ENCODE measurements at places on chromosomes 3 and 15.

- no peak for DNase-seq
These were observed 353.8 kb downstream of the NAALADL2 start for GRCh38 chr3:175212896-175213295.

GRCh38 chr15:32218666-32219065, 184.4 kb downstream of the GOLGA8K start:
- no peak for DNase-seq

GRCh38 chr3:43526956-43527355, 94.9 kb downstream of the ANO10 start:
- DNase-seq: no peak

DNA sequence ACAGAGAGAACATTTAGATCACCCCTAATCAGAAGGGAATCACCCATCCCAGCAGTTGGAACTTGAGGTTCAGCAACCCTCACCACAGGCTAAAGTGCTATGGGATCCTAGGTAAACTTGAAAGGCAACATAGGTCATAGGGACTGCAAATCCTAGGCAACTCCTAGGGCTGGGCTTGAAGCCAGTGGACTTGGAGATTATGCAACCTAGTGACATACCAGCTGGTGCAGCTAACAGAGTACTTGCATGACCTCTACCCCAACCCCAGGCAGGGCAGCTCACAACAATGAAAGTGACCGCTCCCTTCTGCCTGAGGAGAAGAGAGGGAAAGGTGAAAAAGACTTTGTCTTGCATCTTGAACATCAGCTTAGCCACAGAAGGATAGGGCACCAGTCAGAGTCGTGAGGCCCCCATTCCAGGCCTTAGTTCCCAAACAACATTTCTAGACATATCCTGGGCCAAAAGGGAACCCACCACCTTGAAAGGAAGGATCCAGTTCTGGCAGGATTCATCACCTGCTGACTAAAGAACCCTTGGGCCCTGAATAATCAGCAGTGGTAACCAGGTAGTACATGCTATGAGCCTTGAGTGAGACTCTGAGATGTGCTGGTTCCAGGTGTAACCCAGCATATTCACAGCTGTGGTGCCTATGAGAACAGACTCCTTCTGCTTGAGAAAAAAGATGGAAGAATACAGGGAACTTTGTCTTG, 37.6 kb upstream of the FBN1 start:
- no peak for DNase-seq

DNA sequence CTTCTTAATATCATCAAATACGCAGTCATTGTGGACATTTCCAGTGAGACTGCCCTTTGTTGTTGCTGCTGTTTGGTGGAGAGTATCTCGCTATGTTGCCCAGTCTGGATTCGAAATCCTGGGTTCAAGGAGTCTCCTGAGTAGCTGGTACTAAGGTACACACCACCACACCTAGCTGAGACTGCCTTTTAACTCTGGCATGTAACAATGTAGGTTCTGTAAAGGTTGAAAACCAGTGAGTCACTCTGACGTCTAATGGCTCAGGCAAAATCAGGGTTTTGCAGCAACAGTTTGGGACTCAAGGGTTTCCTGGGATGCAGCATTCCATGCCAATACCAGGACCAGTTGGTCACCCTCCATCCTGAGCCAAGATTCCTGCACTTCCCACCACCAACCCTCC, 52.2 kb downstream of the AQP9 start:
- no peak for DNase-seq

DNA sequence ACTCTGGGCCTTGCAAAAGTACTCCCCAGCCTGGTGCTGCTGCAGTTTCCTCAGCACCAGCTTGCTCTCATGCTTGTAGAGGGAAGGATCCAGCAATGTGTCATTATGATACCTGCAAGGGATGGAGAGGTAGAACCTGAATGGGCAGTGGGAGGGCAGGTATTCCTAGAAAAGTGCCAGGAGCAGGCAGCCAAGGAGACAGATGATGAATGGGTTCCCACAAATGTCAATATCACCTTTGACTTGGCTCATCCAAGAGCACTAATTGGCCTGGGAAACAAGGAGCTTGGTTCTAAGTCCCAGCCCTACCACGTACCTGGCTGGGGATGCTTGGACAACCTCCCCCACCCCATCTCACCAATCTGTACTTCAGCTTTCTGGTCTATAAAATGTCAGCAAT, 9.4 kb downstream of the CILP start:
- DNase-seq: no peak

DNA sequence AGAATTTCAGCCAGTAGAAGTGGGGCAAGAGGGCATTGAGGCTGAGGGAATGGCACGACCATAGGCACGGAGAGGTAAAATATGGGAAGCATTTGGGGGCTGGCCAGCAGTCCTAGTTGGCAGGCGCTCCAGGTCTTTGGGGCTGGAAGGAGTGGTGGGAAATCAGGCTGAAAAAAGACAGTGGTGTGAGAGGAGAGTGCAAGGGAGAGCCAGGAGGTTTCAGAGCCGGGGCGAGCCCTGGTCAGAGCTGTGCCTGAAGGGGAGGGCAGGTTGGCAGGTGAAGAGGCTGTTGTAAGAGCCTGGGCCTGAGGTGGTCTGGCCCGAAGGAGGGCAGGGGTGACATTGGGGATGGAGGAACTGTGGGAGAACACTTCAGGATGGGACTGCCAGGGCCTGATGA, 1.6 kb upstream of the IDH3A start:
- DNase-seq: no peak

- no peak for DNase-seq
These were observed 125.1 kb downstream of the SNRK start for GRCh38 chr3:43411429-43411828.

DNA sequence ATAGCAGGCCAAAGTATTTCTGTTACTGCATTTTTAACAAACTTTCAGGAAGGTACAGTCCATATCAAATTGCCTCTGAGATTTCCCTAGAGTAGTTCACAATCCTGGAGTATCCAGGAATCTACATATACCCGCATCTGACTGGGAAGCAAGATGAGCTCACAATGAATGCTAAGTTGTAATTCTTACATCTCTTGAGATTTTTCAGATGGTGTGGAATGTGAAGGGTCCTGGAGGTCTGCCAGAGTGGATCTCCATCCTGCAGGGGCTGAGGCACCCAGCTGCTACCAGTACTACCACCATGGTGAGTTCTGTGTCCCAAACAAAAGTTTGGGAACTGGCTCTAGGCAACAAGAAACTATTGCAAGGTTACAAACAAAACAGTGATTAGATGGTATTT, 156.7 kb upstream of the CCDC54 start:
- no peak for DNase-seq

GRCh38 chr3:37913522-37913921, 51.8 kb downstream of the CTDSPL start:
- no peak for DNase-seq

DNA sequence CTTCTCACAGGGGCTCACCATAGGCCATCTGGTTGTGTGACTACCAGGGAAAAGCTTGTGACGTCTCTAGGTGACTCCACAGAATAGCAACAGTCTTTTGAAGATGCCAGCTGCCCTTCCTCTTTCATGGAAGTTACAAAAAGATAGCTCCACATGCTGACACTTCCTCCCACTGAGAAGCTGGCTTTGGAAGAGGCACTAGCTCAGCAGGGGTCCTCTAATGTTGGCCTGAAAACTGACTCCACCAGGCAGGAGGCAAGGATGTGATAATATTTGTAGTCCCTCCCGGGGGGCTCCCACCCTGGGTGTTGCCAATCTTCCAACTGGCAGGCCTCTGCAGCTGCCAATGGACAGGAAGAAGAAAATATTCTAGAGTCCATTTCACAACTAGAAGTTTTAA, 343.5 kb downstream of the NEK10 start:
- no peak for DNase-seq

DNA sequence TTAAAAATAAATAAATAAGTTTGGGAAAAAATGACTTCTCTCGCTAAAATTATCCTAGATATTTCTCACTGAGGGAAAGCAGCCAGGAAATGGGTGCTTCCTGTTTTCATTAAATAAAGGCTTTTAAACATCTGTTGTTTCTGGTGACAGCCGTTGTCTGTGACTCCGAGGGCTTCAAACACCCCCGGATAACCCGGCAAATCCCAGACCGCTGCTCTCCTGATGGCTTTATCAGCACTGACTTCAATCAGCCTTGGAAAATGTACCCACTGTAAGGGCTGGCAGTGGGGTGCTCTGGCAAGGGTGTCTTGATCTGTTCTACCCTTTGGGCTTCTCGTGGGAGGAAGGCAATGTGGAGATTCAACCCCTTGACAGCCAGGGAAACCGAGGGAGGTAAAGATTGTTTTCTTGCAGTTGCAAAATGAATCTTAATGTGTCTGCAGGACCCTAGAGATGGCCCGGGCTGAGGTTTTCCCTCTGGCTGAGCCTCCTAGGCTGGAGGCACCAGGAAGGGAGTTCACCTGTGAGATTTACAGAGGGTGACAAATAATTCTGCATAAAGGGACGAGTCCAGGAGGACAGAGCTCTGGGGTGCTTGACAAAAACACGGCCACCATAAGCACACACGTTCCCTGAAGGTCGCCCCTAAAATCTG, 33.6 kb upstream of the SEC13 start:
- no peak for DNase-seq

- DNase-seq: no peak
These were observed 34.4 kb upstream of the IQSEC1 start for GRCh38 chr3:13107661-13108060.

GRCh38 chr3:192802957-192803899, 75.9 kb upstream of the FGF12 start:
- no peak for DNase-seq

- DNase-seq: no peak
These were observed 119.2 kb downstream of the OSBPL10 start for GRCh38 chr3:31861826-31862225.

DNA sequence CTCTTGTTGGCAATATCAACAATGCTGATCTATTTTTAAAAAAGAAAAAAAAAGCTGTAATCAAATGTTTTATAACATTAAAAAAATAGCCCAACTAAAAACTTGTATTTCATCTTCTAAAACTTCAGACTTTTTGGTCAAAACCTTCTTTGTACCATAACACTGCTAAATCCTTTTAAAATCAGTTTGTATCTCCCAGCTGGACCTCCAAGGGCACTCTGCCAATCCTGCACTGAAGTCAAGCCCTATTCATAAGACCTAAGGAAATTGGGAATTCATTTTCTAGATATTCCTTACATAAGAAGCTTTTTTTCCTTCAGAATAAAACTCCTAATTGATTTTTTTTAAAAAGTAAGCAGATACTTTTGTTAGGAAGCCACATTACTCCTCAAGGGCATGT, 38.2 kb upstream of the HCLS1 start:
- DNase-seq: no peak

DNA sequence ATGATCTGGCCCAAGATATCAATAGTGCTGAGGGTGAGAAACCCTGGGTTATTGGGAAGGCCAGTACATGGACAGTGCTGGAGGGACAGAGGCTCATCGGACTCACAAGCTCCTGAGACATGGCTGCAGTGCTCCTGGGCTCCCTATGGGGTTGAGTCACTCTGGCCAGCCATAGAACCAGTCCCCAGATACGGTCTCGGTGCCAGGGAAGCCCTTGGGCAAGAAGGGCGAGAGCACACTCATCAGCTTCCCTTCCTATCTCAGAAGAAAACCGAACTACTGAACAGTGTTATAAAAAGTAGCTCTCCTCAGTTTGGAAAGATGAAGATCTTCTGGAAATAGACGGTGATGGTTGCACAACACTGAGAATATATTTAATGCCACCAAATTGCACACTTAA, 34.4 kb downstream of the POC1A start:
- no peak for DNase-seq

GRCh38 chr15:70867911-70868467, 14.0 kb upstream of the LARP6 start:
- no peak for DNase-seq

- no peak for DNase-seq
These were observed 1.3 kb downstream of the SCG5 start for GRCh38 chr15:32642667-32643435.
